ENCODE measurements at places on chromosomes 7 and 10.

DNA sequence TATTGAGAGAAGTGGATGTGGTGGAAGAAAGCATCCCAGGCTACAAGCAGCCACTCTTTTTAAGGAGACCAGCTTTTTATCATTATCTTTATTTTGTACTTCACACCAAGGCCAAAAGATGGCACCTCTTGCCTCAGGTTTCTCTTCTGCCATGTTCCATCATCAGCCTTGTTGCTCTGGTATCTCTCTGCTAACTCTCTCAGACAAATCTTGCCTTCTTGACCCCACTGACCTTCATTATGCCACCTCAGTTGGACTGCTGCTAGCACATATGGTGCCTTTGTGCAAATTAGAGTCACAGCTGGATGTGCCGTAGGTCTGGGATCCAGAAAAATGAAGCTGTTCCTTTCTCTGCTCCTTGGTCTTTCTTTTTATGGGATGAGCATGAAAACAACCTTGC is 47.1 kb upstream of the DYNC1I1 start:
- no peak for DNase-seq

DNA sequence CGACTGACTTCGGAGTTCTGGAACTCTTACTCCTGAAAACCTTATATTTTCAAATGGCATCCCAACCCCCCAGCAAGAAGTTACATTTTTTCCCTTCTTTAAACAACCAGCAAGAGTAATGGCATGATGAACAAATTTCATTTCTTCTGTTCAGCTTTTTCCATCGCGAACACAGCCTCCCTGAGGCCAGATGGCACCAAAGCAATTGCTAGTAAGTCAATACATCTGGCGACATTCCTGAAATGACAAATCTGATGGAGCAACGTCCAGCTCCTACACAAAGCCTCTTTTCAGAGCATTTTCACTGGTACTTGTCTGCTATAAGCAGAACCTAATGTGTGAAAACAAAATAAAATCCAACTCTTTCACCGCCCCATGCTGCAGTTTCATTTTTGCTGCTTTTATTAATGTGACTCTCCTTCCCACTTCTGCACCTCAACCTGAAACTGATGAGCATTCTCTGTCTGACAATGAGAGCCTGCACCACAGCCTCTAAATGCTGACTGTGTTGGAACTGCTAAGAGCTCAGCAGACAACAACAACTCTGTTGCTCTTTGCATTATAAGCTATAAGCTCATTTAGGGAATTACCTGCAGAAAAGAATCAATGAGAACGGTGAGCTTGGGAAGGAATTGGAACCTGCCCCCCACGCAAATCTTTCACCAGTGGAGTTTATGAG is 229.8 kb downstream of the FGFR2 start:
- DNase-seq = no peak

DNA sequence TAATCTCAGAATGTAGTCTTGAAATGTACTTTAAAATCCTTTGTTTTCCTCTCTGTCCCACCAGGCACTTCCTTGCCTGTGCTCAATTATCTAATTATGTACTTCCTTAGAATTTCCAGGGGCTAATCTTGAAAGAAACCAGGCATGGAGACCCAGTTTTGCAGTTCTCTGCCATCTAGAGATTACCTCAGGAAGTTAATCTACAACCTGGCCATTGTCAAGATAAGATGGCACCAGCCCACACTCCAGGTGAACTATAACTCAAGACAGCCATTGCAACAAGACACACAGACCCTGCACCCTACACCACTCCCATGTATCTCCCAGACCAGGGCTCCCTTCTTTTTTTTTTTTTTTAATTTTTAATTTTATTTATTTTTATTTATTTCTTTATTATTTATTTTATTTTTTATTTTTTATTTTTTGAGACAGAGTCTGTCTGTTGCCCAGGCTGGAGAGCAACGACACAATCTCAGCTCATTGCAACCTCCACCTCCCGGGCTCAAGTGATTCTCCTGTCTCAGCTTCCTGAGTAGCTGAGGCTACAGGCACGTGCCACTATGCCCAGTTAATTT is 85.9 kb upstream of the TRIM24 start:
- no peak for DNase-seq

DNA sequence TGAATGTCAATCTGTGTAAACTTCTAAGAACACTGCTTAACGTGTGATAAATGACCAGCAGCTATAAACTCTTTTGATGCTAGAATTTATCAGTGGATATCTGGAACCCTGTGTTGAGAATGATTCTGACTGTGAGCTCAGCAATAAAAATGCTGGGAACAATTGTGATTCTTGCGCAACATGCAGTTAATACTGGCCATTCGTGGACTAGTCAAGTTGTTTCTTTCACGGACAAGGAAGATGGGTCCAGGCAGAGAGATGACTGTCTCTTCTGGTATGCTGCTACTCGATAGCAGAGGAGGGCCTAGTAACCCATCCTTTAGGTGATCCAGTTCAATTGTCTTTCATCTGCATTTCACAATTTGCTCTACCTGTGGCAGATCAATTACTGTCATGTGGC is 394.8 kb upstream of the IGFBP3 start:
- DNase-seq = no peak

Data from stimulated activated CD4-positive, alpha-beta T cell treated with anti-CD3 and anti-CD28 coated beads, Interleukin-2, amount 100 ng/mL, for 48 hours (primary cell).